ENCODE measurements at places on chromosomes 5 and 9.

GRCh38 chr9:5510989-5511388 lies 658 bp downstream of the PDCD1LG2 start:
- DNase-seq: peak; percentile 27

- DNase-seq: peak; percentile 87
Measured at GRCh38 chr5:57298985-57299491, 125.2 kb downstream of the GPBP1 start.

GRCh38 chr9:19232823-19233194 lies 2.3 kb downstream of the DENND4C start:
- DNase-seq: no peak

DNA sequence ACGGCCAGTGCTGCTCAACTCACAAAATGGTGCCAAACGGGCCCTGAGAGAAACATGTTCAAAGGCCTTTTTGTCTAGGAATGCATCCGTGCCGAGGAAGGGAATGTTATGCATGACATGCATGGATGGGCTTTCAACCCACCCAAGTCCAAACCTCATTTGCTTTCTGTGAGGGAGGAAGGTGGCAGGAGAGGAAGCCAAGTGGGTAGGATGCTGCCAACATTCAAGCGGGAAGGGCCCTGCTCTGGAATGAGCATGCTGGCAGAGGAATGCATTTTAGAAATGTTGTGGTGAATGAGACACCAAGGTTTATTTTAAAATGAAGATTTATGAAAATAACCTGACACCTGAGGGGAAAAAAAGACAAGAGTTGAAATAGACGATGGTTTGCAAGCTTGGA lies 479.1 kb downstream of the CCDC171 start:
- no peak for DNase-seq

DNA sequence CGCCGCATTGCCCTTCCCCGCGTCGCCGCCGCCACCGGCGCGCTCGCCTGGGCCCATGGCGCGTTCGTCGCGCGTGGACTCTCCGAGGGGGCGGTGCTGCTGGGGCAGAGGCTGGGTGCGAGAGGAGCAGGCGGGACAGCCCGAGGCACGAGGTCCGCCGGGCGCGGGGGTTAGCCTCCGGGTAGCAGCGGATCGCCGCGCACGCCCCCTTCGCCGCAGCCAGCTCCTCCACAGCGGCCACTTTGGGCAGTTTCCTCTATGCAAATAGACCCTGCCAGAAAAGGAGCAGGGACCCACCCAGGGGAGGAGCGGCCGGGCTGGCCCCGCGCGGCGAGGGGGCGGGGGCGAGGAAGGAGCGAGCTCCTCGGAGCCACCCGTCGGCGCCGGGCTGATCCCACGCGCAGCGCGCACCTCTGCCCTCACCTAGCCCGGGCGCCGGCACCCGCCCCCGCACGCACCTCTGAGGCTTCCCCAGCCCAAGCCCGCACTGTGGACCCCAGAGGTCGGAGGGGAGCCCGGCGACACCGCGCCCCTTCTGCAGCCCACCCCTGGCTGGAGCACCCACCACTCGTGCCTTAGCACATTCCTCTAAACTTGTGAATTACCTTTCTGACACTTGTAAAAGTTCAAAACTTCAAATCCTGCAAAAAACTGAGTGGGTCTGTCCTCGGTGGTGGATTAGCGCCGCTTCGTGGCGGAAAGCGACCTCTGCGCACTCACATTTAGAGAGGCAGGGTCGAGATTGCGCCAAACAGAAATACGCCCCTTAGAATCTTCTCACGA lies at the start of gene COL23A1:
Gene COL23A1, minus strand, starts transcription at position 253 of the 783 bp plus-strand sequence.
- DNase-seq: peak; percentile 84

DNA sequence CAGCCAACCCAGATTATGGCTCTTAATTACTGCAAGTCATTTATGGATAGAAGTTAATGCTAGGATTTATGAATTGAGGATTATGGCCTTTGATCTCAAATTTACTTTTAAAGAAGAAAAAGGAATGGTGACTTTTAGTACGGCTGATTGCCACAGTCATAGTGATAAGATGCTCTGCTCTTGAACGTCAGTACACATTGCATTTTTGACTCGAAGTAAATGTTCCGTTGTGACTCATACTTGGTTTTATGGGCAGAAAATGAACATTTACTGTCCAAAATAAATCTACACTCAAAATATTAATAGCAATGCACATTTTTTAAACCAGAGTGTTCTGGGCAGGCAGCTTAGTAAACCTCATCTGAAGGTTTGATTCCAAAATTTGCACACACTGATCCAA lies 830 bp downstream of the ADAMTSL1 start:
- DNase-seq: no peak

- no peak for DNase-seq
Measured at GRCh38 chr9:132846109-132846917, 31.8 kb downstream of the AK8 start.

DNA sequence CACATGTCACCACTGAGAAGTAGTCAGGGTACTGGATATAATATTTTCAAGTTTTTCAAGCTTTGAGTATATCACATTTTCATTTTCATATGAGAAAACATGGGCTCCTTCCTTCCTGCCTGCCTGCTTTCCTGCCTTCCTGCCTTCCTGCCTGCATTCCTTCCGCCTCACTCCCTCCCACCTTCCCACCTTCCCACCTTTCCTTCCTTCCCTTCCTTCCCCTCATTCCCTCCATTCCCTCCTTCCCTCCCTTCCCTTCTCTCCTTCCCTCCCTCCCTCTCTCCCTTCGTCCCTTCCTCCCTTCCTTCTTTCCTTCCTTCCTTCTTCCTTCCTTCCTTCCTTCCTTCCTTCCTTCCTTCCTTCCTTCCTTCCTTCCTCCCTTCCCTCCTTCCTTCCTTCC lies 175.3 kb downstream of the HMHB1 start:
- DNase-seq: no peak

- DNase-seq: no peak
Measured at GRCh38 chr5:115599502-115599901, 2.8 kb downstream of the TICAM2 start.

DNA sequence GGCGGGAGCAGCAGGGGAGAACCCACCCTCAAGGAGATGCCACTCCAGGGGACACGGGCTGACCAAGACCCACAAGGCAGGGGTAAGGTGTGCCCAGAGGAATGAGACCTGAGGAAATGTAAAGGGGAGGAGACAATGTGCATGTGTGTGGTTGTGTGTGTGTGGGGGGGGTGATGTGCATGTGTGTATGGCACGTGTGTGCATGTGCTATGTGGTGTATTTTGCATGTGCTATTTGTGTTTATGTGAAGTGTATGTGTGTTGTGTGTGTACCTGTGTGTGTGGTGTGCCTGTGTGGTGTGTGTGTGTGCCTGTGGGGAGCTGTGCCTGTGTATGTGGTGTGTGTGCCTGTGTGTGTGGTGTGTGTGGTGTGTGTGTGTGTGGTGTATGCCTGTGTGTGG lies 33.5 kb upstream of the FCN2 start:
- DNase-seq: no peak

- DNase-seq: no peak
Measured at GRCh38 chr5:38319491-38319890, 61.1 kb downstream of the EGFLAM start.

- no peak for DNase-seq
Measured at GRCh38 chr9:122051351-122052321, 41.5 kb downstream of the TTLL11 start.

- DNase-seq: no peak
Measured at GRCh38 chr5:56078278-56079156, 83.8 kb upstream of the IL6ST start.

DNA sequence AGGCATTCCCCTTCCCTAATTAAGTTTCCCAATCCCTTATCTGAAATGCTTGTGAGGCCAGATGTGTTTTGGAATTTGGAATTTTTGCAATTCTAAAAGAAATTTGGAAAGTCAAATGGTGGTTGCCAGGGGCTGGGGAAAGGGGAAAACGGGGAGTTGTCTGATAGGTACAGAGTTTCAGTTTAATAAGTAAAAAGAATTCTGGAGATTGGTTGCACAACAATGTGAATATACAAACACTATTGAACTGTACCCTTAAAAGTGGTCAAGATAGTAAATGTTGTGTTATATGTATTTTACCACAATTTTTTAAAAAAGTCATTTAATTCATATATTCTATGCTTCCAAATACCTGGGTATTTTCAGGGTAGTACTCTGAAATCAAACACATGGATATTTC lies 154.5 kb downstream of the ADAMTS12 start:
- DNase-seq: no peak

GRCh38 chr5:10454591-10455276 lies 13.1 kb downstream of the ROPN1L start:
- no peak for DNase-seq

DNA sequence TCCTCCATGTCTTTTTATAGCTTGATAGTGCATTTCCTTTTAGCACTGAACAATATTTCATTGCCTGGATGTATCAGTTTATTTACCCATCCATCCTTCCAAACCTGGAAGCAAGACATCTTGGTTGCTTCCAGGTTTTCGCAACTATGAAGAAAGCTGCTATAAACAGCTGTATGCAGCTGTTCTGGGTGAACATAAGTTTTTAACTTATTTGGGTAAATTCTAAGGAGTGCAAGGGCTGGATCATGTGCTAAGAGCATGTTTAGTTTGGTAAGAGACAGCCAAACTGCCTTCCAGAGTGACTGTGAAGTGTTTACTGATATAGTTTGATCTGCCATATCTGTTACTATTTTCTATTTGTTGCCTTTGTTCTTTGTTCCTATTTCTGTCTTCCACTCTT lies 58.5 kb downstream of the CSF2 start:
- DNase-seq: no peak

DNA sequence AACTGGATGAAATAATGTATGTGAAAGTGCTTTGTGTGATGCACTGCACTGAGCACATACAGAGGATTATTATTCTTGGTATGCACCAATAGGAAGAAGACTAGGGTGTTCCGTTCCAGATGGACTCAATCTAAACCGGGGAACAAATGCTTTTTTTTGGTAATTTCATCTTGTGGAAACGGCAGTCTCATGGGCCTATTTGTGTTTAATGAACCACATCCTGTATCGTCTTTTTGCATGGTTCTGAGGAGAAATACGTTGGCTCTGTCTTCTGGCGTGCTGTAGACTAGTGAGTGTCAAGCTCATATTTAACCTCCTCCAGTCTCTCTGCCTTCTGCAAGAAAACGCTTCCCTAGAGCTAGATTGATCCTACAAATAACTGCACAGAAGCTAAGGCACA lies 30.0 kb downstream of the TRIM32 start:
- no peak for DNase-seq

DNA sequence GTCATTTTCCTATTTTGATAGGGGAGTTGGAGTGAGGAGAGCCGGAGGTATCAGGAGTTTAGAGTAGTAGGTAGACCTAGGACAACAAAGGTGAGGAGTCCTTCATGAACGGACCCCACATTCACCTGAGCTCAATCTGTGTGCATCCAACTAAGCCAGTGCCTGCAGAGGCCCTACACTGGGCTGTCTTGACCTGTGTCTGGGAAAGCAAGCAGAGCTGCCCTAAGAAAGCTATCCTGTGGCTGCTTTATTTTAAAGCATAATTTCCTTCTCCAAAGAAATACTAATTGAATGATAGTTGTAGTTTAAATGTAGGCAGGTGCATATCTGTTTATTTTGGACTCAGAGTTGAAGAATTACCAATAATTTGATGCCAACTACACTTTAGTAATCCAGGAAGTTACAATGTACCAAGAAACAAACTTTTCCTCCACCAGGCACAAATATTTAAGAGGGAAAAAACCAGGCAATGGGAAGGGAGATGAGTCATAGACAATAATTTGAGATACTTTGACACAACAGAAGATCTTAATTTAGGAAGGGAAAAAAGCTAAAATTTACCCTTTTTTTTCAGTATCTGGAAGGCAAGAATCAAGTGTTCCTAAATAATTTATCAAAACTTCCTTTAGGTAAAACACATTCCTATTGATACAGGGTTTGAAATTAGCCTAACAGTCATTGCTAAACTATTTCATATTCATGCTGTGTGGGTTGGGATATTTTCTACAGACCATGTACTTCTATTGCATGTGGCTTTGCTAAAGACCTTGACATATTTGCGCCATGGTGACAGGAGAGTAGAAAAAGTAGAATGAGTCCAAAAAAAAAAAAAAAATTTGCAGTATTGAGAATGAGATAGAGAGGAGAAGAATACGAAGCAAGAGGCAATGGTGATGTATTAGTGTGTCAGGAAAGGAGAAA lies 376.6 kb upstream of the TUSC1 start:
- no peak for DNase-seq

DNA sequence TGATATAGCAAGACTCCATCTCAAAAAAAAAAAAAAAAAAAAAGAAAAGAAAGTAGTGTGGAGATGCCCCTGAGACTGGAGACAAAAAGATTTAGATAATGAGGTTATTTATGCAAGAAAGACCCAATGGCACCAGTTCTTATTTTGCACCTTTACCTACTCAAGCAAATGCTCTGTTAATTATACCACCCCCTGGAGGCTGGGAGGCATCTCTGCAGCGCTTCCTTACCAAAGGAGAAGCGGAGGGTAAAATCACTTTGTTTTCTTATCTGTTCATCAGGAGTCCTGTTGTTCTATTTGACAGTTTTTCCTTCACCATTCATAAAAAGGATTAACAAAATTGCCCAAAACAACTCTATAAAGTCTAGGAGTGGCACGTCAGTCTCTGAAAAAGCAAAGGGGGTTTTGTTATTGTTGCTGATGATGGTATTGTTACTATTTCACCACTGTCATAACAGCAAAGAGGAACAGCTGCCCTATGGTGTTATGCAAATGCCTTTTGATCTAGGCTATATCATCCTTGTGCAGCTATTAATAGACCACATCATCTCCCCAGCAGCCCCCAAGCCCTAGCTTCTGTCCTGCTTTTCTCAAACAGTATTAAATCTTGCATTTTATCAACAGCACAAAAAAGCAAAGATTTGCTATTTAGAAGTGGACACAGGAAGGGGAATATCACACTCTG lies 174.0 kb downstream of the PALM2AKAP2 start:
- no peak for DNase-seq

DNA sequence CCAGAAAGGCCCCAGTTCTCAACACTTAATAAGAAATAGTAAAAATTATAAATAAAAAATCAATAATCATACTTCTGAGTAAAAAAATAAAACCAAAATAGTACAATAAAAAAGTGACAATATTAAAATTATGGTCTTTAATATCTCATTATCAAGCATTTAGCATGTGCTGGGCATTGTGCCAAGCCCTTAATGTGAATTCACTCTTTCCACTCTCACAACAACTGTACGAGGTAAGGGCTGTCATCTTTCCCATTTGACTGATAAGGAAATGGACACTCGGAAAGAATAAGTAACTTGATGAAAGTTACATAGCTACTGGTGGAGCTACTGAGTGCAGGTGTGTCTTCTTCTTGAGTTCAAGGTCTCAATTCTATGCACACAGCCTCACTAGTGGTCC lies 43.6 kb downstream of the SEC61B start:
- no peak for DNase-seq

DNA sequence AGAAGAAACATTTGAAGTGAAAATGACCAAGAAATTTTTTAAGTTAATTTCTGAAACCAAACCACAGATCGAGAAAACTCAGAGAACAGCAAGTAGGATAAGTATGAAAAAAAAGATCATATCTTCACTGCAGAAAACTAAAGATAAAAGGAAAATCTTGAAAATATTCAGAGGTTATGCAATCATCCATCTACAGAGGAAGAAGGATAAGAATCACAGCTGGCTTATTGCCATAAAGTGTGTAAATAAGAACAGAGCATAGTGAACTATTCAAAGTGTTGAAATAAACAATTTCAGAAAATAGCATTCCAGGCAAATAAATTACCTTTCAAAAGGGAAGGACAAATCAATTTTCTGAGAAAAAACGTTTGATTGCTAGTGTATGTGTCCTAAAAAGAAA lies 1191.7 kb upstream of the CDH6 start:
- DNase-seq: no peak

- DNase-seq: no peak
Measured at GRCh38 chr9:5553211-5553610, 42.9 kb downstream of the PDCD1LG2 start.
